Mesenteric fat pad (tissue), 1 donor: ENCODE measurements at places on chromosomes 4 and X.

DNA sequence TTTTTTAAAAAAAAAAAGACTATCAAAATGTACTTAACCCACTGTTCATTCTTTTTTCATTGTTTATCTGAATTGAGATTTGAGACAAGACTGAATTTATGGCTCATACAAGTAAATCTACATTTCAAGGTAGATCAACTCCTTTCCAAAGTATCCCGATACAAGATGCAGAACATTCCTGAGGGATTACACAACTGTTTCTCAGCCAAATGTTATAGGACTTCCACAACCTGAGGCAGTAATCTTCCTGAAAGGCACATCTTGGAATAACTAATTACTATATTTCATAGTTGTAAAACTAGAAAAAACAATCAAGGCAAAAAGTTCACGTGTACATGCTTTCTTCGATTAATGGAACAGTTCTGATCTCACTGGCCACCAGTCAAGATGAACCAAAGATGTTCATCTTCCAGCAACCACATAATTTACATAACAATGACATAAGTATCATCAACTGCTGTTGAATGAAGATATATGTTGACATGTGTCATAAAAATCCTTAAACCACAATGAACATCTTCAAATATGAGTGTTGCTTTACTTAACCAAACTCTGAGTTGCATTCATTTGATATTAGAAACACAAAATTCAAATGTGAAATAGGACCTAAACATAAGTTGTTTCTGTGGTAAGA lies 225.2 kb upstream of the DKK2 start:
- no peak for DNase-seq

- no peak for DNase-seq
Measured at GRCh38 chr4:137693641-137694040, 161.3 kb upstream of the PCDH18 start.

DNA sequence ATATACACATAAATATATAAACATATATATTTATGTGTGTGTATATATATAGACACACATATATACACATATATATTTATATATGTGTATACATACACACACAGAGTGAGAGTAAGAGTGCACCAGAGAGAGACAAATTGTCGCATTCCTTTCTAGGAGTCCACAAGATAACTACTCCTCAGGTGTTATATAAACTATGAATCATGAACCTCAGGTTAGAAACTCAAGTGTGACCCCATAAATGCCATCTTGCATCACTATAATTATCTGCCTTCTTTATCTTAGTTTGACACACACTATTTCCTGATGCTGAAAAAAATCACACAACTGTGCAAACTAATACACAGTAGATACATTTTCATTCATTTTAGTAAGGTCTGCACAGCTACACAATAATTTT lies 135.2 kb downstream of the PPARGC1A start:
- no peak for DNase-seq

- DNase-seq = no peak
Measured at GRCh38 chrX:135974279-135974856, 580 bp upstream of the MMGT1 start.

- DNase-seq = no peak
Measured at GRCh38 chrX:56986138-56986537, 9.2 kb downstream of the SPIN3 start.

GRCh38 chrX:38879631-38880220 lies 78.5 kb downstream of the MID1IP1 start:
- DNase-seq = no peak

DNA sequence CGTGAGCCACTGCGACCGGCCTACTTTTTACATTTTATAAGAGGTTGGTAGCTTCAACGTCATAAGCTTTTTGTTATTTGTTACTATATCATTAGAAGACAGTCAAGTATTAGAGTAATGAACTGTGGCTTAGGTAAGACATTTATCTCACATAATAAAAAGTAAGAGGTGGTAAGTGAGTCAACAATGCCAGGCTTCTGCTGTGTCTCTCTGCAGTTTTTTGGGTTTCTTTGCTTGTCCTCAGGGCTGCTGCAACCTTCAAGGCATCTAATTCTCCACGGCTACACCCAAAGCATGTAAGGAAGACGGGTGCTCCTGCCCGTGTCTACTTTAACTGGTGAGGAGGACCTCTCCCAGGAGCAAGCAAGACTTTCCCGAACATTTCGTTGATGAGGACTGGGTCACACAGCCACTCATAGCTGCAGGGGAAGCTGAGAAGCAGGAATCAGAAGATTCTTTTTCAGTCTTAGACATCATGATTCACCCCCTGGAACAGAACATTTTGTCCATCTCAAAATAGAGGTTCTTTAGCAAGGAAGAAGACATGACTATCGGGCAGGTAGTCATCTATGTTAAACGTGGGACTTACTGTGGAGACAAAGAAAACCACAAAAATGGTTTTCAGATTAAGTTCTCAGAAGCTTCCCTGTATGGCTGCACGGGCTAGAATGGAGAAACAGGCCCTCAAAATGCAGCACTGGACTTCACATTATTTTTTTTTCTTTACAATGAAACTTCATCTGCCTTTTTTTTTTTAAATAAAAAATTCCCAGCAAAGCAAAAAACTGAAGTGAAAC lies 13.0 kb upstream of the RHOH start:
- no peak for DNase-seq

- no peak for DNase-seq
Measured at GRCh38 chr4:82715731-82716617, 82.6 kb downstream of the SCD5 start.

DNA sequence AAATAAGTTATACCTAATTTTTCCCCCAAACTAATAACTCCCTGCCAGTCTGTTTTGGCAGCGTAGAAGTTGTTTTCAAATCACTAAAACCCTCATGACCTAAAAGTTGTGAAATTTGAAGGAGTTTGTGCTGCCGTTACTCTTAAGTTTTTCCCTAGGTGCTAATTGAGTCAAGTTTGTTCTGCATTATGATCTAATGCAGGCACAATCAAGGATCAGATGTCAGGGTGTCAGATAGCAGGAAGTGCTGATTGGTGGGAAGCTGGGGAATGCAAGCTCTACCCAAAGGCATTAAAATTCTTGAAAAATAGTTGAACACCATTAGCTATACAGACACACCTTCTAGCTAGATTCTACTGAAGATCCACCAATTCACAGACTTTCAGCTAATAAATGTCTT lies 51.9 kb downstream of the ARX start:
- DNase-seq = no peak

- DNase-seq = no peak
Measured at GRCh38 chrX:56233682-56234081, 1.5 kb downstream of the KLF8 start.

DNA sequence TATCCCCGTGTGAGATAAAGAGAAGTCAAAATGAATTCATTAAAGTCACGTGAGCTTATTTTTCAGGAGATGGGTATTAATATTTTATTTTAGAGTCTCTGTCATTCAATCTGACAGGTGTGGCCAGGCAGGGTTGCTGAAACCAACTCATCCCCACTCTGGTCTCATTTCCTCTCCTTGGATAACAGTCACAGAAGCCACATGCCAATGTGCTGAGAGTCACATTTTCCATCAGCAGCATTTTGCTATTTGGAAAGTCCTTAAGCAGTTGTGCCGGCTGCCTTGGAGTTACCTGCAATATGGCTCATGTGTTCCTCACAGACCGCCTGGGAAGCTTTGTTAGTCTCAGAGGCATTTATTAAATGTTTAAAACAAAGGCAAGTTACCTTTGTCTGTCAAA lies 302.3 kb downstream of the DCHS2 start:
- no peak for DNase-seq

DNA sequence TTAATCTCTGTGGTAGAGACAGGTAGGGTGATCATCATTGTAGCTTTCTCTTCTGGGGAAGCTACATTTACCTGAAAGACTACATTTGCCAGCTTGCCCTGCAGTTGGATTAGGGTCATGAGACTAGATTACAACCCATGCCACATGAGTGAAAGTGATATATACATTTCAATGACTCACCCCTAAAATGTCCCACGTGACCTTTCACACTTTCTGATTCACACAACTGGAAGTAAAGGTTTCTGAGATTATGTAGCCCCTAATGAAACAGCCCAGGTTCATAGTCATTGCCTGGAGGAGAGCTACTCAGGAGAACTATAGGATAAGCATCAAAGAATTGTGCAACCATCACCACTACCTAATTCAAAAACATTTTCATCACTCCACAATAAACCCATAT lies 17.8 kb downstream of the PDCL2 start:
- no peak for DNase-seq
